ENCODE measurements at places on chromosomes 12 and 14.
A peak's percentile ranks its signal among the peaks of the same experiment; 100 is the strongest.

DNA sequence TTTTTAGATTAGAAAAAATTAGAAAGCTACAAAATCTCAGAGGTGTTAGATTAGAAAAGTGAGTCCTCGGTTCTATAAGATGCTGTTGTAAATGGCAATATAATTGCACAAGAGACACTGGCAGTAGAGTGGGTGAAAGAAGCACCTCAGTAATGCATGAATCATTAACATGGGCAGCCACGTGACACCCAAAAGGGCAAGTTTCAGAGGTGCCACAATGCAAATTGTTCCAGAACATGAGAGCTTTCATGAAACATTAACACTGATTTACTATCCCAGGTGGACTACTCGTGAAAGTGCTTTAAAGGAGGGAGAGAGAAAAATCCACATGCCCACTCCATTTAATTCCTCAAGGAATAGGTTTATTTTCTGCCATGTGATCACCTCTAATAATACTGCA lies 108.4 kb downstream of the PTPRR start:
- no peak for DNase-seq

- peak; percentile 94 for DNase-seq
Measured at GRCh38 chr14:29236848-29237247, 470.3 kb downstream of the FOXG1 start.

GRCh38 chr12:71607494-71608330 lies 55.9 kb downstream of the ZFC3H1 start:
- no peak for DNase-seq

- no peak for DNase-seq
Measured at GRCh38 chr14:70064136-70064865, 124.5 kb downstream of the SLC8A3 start.

DNA sequence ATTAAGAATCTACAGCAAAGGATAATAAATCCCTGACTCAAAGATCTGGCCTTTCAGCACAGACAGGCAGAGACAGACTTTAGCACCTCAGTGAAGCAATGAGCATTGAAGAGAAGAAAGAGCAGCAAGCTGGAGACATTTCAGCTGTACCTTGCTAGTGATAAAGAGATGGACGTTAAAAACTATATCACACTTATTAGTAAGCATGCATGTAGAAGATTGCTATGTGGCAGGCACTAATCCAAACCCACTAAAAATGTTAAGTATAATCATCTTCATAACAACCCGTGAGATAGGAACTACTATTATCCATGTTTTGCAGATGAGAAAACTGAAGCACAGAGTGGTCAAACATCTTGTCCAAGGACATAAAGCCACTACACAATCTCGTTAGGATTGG lies 1538.3 kb upstream of the FLRT2 start:
- no peak for DNase-seq

DNA sequence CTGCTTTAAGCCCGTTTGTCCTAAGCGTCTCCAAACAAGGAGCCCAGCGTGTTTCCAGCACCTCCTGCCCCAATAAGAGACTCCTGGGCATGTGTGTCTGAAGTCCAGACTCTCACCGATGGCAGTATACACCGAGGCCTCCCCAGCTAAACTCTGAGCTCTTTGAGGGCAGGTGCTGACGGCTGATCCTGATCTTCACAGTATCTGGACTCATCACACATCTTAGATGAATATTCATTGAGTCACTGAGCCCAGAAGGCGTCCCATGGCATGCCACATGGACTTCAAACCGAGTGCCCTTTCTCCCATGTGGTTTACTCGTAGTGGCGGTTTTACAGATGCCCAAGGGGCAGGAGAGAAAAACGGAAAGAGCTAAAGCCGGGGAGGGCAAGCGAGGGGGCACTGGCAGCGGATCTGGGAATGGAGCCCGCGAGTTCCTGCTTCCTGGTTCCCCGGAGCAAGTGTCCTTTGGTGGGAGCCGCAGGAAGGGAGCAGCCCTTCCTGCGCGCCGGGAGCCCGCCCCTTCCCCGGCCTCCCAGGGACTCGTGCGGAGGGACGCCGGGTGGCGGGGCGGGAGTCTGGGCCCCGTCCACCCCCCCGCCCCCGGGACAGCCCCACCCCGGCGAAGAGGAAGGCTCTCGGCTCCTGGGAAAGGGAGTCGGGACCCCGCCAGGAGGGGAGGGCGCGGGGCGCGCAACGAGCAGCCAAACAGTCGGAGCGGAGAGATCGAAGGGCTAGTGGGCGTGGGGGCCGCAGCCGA lies 585 bp upstream of the TEAD4 start:
- DNase-seq, result peak; percentile 70

DNA sequence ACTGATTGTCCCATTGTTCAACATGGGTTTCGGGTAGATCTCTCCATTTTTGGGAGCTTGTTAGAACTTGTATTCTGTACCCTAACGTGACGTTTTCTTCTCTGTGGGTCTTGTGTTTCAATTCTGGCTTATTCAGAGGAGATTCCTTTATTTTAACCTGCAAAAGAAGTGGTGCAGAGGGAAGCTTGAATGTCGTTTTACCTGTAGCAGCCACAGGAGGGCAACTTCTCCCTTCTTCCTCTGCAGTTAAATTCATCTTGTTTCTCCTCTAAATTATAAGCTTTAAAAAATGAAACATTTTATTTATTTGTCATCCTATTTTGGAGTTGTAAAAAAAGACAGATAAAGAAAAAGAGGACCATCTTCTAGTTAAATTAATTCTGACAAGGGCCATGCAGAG lies 13.7 kb upstream of the CLEC4D start:
- no peak for DNase-seq

DNA sequence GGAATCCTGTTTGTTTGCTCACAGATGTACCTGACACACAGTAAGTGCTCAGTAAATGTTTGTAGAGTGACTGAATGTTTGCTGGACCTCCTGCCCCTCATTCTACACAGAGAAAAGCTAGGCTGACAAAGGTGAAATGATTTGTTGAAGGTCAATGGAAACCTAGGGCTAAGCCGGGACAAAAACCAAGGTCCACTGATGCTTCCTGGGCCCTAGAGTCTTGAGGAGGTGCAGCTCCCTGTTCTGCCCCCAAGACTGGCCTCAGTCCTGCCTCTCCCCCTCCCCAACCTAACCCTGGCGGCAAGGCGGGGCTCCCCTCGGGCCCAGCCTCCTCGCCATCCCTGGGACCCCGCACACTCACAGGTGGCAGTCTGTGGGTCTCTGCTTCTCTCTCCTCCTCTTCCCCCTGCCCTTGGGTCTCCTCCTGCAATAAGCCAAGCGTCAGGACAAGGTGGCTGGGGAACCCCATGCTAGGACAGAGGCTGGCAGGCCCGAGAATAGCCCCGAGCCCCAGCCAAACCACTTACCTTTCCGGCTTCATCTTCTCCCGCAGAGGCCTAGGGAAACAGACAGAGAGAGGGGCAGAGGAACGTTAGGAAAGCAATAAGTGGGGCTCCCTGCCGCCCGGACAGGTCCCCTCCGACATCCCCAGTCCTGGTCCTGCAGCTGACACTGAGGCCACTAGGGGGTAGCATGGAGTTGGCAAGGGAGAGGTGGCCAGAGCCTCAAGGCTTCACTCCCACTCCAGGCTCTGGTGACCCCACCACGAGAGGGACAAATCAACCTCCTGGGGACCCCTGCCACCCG lies 9.3 kb downstream of the PGF start:
- DNase-seq, result no peak

DNA sequence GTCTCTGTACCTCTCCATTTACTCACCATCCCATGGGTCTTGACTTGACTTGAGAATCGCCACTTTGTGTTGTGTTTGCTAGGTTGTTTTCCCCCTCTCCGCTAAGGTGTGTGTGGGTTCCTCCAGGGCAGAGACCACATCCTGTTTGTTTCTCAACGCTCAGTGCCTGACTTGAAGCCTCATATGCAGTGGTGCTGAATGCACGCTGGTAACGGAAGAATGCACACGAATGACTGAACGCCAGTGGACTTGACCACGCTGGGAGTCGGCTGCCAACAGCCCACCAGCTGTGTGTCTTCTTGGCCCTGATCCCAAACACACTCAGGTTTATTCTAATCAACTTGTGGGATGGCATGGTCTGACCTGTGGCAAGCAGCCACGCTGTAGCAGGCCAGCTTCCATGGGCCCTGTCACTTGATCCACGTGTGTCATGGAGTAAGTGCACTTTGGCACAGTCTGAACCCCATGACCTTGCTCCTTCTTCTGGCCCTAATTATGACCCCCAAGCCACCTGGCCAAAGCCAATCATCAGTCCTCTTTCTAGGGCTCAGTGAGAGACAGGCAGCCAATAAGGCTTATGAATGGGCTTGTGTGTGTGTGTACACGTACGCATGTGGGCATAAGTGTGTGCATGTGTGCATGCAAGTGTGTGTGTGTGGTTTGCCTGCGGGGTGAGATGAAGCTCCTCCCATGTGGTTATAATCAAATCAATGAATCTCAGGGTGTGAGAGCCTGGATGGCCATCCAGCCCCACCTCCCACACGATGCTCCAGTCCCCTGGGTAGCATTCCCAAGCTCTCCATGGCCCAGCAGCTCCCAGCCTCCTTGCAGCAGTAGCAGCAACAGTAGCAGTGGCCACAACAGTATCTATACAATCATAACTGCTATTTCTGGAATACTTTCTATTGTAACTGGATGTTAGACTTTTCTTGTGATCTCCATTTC lies 6.4 kb upstream of the TC2N start:
- no peak for DNase-seq

DNA sequence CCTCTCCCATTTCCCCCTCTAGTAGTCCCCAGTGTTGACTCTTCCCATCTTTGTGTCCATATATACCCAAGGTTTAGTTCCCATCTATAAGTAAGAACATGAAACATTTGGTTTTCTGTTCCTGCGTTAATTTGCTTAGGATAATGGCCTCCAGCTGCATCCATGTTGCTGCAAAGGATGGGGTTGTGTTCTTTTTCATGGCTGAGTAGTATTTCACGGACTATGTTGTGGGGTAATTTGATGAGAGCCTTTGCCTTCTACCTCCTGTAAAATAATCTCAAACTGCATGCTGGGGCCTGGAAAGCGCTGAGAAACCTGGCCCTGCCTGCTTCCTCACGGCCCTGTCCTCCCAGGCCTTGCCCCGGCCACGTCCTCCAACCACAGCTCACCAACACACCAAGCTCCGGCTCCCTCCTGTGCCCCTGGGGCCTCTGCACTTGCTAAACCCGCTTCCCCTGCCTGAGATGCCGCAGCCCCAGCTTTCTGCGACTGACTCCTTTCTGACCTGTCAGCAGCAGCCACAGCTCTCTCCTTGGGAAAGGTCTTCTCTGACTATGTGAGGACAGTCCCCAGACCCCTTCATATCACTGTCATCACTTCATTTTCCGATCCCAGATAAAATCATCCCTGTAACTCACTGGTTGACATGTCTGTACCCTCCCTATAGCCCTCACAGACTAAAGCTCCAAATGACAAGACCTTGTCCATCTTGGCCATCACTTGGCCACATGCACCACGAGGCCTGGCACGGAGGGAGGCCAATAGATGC lies 19.8 kb downstream of the ITPK1 start:
- DNase-seq, result no peak

DNA sequence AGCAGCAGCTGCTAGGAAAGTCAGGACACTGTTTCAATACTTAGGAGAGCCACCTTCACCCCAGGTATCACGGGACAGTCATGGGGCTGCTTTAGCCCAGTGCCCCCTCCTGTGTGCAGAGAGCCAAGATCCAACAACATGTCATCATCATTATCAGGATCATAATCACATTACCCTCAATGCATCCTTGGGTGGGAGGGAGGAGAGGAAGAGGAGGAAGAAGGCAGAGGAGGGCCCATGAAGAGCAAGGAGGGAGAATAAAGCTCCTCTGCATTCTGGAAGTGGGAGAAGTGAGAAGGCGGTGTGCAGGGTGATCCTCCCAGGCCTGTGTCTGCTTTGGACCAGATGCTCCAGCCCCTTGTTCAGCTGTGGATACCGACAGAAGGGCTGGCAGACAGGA lies 64.2 kb downstream of the TSPAN11 start:
- DNase-seq, result no peak

- DNase-seq, result no peak
Measured at GRCh38 chr12:123151457-123152454, 866 bp upstream of the PITPNM2 start.

GRCh38 chr14:20460458-20461224 lies 593 bp downstream of the PIP4P1 start:
- no peak for DNase-seq

DNA sequence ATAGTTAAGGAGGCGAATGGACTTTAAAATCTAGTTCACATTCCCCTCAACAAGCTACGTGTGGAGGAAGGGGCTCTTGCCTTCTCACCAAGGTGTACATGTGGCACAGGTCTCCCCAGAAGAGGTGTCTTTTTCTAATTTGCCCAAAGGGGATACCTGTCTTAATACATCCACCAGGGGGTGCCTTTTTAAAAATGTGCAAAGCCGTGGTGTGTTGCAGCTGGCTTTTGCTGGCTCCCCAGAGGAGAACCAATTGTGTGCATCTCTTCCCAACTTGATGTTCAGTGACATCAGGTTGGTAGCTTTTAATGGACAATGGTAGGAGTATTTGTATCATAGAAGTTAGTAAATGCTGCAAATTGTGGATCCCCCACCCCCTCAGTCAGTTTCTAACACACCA lies 33.8 kb downstream of the CREBL2 start:
- no peak for DNase-seq

DNA sequence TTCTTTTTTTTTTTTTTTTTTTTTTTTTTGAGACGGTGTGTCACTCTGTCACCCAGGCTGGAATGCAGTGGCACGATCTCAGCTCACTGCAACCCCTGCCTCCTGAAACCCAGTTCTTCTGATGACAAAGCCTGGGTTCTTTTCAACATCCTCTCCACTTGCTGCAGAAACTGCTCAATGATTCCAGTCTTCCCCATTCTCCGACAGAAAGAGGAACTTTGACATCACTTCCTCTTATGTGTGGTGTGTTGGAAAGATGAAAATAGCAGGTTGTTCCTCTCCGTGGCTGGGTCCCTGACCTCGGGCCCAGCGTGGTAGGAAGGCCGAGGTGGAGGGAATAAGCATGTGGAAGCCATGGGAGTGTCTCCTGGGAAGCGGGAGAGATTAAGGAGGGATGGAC lies 198.4 kb downstream of the PHETA1 start:
- DNase-seq, result no peak

Data from kidney capillary endothelial cell (primary cell).